ENCODE measurements at places on chromosomes 12 and 14. TPM values are rescaled to one million over a fixed set of nuclear protein-coding genes. Genes with fewer than 3 reads are reported as not detected.

Gene FOXJ2
- 11.8 TPM for total RNA-seq

Gene AGAP2
- 0.36 TPM for total RNA-seq

Gene CIT
- total RNA-seq: 56.0 TPM

Gene KRT80
- 7.2 TPM for total RNA-seq

Gene CMAS
- total RNA-seq: 42.3 TPM

Gene TEX52
- total RNA-seq: not detected

Gene CMA1
- not detected for total RNA-seq

Gene POLE2
- 30.1 TPM for total RNA-seq

Gene DNAH10
- under 0.01 TPM for total RNA-seq

Gene KRT85
- not detected for total RNA-seq

Gene CMTM5
- total RNA-seq: not detected

Gene NGB
- not detected for total RNA-seq

Gene ZCRB1
- total RNA-seq: 42.8 TPM

Gene CARMIL3
- total RNA-seq: 0.14 TPM

Gene ZNF10
- total RNA-seq: 4.9 TPM

Gene TAC3
- total RNA-seq: 0.14 TPM

Gene ARHGEF25
- total RNA-seq: 2.2 TPM

Gene IFI27
- total RNA-seq: 346 TPM

Gene KRT73
- not detected for total RNA-seq

Gene CPNE6
- not detected for total RNA-seq

Measured in thoracic aorta endothelial cell (primary cell).